GM23248 (cell line): ENCODE measurements at places on chromosomes 16 and 17. TPM values are rescaled to one million over a fixed set of nuclear protein-coding genes. Genes with fewer than 3 reads are reported as not detected.

- DNase-seq, result peak; percentile 45
Observed at GRCh38 chr17:58005031-58005727, 1.9 kb downstream of the SRSF1 start.

GRCh38 chr16:56724191-56724590, 5.7 kb upstream of the NUP93 start:
- DNase-seq, result no peak

DNA sequence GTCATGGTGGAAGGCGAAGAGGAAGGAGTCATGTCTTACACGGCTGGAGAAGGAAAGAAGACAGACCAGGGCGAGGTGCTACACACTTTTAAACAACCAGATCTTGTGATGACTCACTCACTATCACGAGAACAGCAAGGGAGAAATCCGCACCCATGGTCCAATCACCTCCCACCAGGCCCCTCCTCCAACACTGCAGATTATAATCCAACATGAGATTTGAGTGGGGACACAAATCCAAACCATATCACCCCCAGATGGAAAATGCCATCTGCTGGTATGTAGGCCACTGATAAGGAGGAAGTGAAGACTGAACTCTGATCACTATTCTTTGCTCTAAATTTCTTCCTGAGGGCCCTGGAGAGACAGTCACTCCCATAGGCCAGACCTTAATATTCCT, 7.5 kb upstream of the ITGAX start:
- DNase-seq, result no peak

DNA sequence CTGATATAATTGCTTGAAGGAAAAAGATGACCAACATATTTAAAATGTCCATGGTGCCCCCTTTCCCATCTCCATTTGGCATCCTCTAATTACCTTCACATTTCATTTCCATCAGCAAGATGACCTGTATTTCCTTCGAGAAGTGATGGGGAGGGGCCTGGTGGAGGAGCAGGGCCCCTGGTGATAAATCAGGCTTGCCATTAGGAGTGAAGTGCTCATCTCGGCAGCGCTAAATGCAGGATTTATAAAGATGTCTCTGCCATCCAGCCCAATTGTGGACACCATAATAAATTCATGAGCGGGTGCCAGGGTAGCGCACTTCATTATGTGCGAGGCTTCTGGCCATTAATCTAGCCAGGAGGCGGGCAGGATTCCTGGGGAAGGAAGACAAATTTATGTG, 101.5 kb upstream of the IRX6 start:
- DNase-seq, result no peak

Gene CNGB1
- not detected in 2 replicates for polyA plus RNA-seq

- DNase-seq, result peak; percentile 25
Observed at GRCh38 chr16:80973991-80974390, 32.7 kb downstream of the CMC2 start.
